Fibroblast of lung (primary cell): ENCODE measurements at places on chromosomes 5 and 9. TPM values are rescaled to one million over a fixed set of nuclear protein-coding genes. Genes with fewer than 3 reads are reported as not detected.
A peak's percentile ranks its signal among the peaks of the same experiment; 100 is the strongest.

DNA sequence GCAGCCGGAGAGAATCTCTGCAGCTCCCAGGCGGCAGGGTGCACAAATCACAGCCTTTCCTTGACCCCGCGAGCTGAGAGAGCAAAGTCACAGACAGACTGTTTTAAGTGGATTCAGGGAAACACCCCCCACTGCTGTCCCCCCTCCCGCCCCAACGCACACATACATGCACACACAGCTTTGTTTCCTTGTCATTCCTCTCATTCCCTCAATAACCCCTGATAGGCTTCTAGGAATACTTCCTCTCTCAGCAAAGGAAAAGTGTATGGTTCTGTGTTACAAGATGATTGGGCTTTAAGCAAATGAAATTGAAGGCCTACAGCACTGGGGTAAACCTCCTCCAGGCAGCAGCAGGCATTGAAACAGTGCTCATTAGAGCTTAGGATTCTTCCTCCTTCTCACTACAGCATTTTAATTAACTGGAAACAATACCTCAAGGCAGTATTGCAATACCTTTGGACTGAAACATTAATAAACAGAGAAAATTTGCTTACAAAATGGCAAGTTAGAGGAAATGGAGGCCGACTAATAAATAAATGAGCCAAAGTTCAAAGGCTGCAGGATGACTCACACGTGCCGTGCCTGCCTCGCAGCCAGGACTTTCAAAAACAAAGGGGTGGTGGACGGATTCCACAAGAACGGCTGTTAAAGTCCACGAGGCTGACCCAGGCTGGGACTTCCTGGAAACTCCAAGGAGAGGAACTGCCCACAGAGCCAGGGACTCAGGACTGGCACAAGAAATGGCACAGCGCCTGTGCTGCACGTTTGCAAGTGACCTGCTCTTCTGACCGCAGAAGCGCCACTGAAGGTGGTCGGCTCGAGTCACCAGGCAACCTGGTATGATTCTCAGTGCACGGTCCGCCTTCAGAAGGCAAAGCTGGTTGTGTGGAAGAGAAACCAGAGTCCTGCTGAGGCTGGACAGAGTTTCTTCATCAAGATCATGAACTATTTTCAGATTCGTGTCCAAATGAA lies 236.2 kb downstream of the SYK start:
- H3K27me3 ChIP-seq, result no peaks in the 10 kb centered on the region
- H3K27ac ChIP-seq, result peak overlapping the region; percentile 88
- no peaks in the 10 kb centered on the region for H3K36me3 ChIP-seq

- H3K27ac ChIP-seq, result no peak overlapping the region
- no peaks in the 10 kb centered on the region for H3K36me3 ChIP-seq
- no peaks in the 10 kb centered on the region for H3K4me1 ChIP-seq
- no peak overlapping the region for H3K4me3 ChIP-seq
- no peak for DNase-seq
Measured at GRCh38 chr9:134965851-134966250, 48.1 kb upstream of the FCN1 start.

The TRIM32 gene
- total RNA-seq, result 18.5 and 23.8 TPM in 2 replicates

The GARNL3 gene
- total RNA-seq, result 3.9 and 6.4 TPM in 2 replicates

DNA sequence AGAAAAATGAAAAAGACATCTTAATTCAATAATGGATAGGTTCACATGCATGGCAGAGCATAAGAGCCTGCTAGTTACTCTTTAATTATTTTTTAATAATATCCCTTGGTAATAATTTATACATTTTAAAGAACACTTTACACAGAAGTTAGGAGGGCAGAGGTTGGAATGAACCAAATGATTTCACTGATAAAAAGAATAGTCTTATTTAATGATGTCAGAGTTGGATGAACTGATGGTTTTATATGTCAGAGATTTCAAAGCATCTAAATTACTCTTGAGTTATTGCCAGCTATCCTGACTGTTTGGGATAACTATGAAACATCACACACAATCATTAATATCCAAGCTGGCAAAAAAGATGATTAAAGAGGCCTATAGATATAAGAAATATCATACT lies 244.8 kb downstream of the CSNK1G3 start:
- H3K36me3 ChIP-seq, result no peaks in the 10 kb centered on the region
- H3K27me3 ChIP-seq, result no peaks in the 10 kb centered on the region
- H3K4me1 ChIP-seq, result peaks cover 12% of the 10 kb centered on the region
- H3K27ac ChIP-seq, result no peak overlapping the region
- no peak overlapping the region for H3K4me3 ChIP-seq
- DNase-seq, result no peak

The TNC gene
- 457 and 560 TPM in 2 replicates for total RNA-seq

- H3K27me3 ChIP-seq, result no peaks in the 10 kb centered on the region
- H3K4me3 ChIP-seq, result no peak overlapping the region
- H3K4me1 ChIP-seq, result peaks cover 11% of the 10 kb centered on the region
- H3K36me3 ChIP-seq, result no peaks in the 10 kb centered on the region
Measured at GRCh38 chr5:150323819-150324218, 21.1 kb upstream of the ARSI start.

DNA sequence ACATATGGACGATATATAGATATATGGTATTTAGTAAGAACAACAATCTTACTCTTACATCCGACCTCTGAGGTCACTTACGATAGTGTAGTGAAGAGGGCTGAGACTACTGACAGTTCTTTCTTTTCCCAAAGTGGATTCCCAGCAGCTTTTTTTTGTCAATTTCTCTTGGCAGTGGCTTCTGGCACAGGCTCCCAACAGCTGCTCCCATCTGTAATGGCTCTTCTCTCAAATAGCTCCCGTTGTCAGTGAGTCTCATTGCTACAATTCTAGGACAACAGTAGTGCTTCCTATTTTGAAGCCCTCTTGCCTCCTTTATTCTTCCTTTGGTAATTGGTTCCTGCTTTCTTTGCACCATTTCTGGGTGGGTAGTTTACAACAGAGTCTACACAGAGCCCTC lies 68.4 kb downstream of the SLC25A46 start:
- H3K36me3 ChIP-seq, result no peaks in the 10 kb centered on the region
- DNase-seq, result peak; percentile 83
- H3K27ac ChIP-seq, result no peak overlapping the region

- DNase-seq, result no peak
- no peaks in the 10 kb centered on the region for H3K27me3 ChIP-seq
- H3K36me3 ChIP-seq, result peaks cover 7% of the 10 kb centered on the region
- no peak overlapping the region for H3K4me3 ChIP-seq
Measured at GRCh38 chr9:98227883-98228282, 27.6 kb downstream of the TBC1D2 start.

DNA sequence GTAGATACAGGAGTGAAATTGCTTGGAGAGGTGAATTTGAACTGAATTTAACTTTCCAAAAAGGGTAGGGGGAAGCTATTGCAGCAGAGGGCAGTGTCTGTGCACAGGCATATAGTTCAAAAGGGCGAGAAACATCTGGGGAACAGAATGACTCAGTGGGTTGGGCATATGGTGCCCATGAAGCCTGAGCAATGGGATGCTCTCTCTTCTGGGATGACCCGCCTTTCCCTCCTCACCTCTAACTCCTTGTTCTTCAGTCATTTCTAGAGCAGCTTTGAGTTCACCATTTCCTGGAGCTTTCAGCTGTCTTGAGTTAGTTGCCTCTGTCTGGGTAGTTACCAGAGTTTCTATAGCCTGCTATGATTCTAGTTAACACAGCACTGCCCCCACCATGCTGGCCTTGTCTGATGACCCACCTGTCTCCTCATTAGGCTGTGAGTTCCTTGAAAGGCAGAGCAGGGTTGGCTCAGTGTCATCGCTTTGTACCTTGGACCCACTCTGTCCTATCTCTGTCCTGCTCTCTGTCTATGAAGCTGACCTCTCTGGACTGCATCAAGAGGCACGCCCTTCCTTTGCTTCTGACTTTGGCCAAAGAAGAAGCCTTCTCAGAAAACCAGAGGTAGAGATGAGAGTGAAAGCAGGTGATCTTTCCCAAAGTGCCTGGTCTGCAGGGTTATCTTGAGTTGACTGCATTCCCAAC lies 299.6 kb upstream of the KLF4 start:
- H3K27me3 ChIP-seq, result no peaks in the 10 kb centered on the region
- peaks cover 6% of the 10 kb centered on the region for H3K4me1 ChIP-seq
- no peak overlapping the region for H3K4me3 ChIP-seq
- no peak for DNase-seq

The DNAH5 gene
- 0.77 and 3.1 TPM in 2 replicates for total RNA-seq

GRCh38 chr9:88927510-88927909 lies 63.8 kb upstream of the S1PR3 start:
- no peak overlapping the region for H3K4me3 ChIP-seq
- no peak overlapping the region for H3K27ac ChIP-seq
- no peak for DNase-seq
- no peaks in the 10 kb centered on the region for H3K4me1 ChIP-seq

DNA sequence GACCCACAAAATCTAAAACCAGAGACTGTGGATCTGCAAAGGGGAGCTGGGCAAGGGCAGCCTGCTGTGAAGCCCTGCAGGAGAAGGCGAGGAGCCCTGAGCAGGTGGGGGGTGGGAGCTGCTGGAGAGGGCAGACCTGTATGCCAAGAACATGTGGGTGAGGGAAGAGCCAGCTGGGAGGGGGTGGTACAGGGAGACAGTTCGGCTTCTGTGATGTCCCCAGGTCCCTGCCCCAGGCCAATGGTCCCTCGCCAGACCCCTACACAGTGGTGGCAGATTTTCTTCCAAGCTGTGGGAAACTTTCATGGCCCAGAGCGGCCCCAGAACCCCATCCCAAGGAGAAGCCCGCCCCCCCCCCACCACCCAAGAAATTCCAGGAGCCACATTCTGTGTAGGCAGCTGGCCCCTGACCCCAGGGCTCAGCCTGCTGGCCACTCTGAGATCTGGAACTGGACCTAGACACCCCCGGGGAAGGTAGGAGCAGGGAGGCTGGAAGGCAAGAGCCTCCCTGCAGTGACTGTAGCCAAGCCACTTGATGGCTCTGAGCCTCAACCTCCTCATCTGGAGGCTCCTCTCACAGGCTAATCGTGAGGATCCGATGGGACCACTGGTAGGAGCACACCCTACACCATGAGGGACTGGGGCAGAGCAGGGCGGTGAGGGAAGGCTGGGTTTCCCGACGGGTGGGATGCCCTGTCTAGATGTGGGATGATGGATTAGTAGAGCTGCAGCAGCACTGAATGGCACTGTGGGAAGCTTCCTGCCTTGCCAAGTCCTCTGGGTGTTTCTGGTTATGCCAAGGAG lies 22.6 kb upstream of the CSF1R start:
- no peak overlapping the region for H3K4me3 ChIP-seq
- no peaks in the 10 kb centered on the region for H3K27me3 ChIP-seq
- peaks cover 24% of the 10 kb centered on the region for H3K4me1 ChIP-seq
- peaks cover under 1% of the 10 kb centered on the region for H3K36me3 ChIP-seq
